ENCODE measurements at places on chromosomes 16 and 17.

DNA sequence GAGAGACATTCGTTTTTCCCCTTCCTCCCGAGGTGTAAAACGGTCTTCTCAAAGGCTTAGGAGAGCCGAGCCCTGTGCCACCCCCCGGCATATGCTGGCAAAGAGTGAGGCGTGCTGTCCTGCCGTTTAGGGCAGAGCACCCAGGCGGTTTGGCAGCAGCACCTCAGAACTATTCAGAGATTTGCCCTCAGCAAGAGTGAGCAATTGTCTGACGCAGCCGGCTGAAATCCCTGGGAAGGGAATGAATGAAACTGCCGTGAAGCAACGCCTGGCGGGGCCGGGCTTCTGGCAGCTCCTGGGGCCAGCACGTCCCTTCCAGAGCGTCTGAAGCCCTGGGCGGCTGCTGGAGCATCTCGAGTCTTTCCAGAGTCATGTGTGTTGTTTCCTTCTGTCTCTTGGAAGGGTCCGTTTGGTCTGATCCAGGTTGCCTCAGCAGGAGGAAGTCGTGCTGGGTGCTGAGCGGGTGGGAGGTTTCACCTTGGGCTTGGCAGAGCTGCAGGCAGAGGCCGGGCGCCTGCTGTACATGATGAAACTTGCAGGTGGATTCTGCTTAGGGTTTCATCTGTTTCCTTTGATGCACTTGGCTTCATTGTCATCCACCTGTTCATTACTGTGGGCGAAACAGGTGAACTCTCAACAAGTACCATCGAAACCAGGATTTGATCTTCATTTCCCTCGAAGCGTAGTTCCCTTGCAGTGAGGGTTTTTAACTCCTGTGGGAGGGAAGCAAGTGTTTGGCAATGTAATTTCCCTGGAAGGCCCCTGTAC lies 35.4 kb downstream of the TBCD start:
- DNase-seq: no peak

- DNase-seq: no peak
Measured at GRCh38 chr16:57102888-57103851, 10.8 kb downstream of the CPNE2 start.

GRCh38 chr16:85330006-85330693 lies 217.9 kb upstream of the CIBAR2 start:
- DNase-seq: no peak

DNA sequence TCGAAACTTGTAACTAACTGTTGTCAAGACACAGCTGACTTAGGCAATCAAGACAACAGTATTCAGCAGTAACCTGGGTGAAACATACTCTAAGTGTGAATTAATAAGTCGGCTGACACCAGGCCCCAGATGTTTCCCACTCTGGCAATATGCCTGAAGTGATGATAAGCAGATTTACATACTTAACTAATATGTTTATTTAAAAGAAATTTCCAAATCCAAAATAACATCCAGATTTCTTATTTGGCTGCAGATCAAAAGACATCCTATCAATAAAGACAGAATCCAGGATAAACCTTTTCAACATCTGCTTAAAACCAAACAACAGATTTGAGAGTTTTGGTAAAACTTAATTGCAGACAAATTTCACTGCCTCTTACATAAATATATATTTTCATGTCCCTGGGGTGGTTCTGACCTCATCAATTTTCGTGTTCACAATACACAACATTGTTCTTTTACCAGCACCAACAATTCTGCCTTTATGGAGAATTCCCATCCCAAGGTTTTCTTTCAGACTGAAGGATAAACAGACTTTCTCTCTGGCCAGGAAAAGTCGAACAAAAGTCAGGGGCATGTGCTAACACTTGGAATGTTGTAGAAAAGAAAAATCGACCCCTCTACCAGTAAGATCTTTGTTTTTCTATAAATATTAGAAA lies 45.1 kb upstream of the TOX3 start:
- DNase-seq: no peak

GRCh38 chr16:5736209-5736930 lies 638.8 kb upstream of the EEF2KMT start:
- no peak for DNase-seq

Measured in ascending aorta (tissue), 2 donors.